ENCODE measurements at places on chromosomes 1 and 21.

DNA sequence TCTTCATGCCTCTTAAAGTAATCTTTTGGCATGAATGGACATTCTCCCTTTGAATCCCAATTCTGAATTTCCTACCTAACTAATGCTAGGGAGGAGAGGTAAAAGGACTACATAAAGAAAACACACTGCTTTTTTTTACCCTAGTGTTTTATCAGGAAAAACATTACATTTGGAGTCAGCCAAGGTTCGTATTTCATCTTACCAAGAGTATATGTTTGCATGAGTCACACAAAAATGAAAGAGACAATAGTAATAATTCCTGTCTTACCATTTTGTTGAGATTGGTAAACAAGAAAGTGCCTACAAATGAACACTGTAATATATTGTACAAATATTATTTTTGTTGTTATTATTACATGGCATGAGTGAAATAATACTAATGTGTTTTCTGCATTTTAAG lies 112.9 kb upstream of the WARS2 start:
- no peak for ATAC-seq
- no peak overlapping the region for H3K27ac ChIP-seq
- H3K36me3 ChIP-seq, result no peaks in the 10 kb centered on the region

DNA sequence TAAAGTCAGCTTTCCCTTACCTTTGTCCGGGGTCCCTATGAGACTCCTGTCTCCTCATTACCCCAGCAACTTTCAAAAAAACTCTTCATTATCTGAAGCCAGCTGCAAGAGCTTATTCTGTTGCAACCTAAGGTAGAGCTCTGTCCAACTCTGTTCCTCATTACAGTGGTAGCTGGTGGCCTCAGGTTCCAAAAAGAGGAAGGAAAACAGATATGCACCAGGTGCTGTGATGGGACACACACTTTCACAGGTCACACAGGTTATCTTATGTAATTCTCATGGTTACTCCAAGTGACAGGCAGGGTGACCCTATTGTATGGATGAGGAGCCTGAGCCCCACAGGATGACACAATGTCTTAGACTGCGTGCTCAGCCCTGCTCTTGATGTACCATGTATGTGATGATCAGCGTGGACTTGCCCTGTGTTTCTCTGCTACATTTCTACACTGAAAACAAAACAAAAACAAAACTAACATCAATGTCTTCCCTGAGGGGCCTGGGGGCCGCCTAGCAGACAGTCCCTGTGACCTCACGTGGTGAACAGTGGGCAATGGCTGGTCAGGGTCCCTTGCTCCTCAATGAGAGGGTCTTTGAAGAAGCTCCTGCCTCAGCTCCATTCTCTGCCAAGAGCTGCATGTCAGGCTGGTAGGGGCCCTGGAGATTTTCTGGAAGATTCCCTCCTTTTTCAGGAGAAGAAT lies 9.7 kb upstream of the TENT5C start:
- H3K27me3 ChIP-seq, result no peaks in the 10 kb centered on the region
- H3K27ac ChIP-seq, result no peak overlapping the region
- H3K36me3 ChIP-seq, result no peaks in the 10 kb centered on the region
- no peak for ATAC-seq

DNA sequence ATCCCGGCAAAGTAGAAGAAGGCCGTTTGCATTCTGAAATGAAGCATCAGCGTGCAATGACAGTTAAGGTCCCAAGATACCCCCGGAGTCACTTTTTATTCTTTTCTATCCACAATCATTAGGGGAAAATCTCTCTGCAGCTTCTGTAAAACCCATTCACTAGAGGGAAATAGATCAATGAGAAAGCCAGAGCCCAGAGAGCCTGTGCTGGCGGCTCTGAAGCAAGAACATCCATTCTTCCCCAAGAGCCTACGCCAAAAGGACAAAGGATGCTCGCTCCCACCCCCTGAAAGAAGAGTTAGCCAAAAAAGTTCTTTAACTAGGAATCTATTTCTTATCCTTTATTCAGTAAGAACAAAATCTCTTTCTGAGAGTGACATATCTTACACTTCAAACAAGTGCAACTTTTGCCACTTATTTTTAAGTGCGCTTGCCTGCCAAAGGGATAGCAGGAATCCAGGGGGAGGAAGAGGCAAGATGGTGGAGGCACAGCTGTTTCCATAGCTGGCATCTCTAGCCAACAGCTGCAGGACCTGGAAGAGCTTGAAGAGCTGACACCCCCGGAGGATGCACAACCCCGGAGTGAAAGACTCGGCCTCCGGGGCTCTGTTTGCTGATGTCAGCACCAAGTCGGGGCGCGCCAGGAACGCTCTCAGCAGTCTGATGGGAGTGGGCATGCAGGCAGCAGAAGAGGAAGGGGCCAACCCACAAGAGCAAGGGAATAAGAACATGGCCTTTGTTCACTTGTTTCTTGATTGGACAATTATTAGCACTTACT lies 68.7 kb downstream of the KCNN3 start:
- ATAC-seq, result no peak
- no peak overlapping the region for H3K4me3 ChIP-seq
- H3K27ac ChIP-seq, result no peak overlapping the region
- no peaks in the 10 kb centered on the region for H3K4me1 ChIP-seq
- H3K27me3 ChIP-seq, result peaks cover 25% of the 10 kb centered on the region

DNA sequence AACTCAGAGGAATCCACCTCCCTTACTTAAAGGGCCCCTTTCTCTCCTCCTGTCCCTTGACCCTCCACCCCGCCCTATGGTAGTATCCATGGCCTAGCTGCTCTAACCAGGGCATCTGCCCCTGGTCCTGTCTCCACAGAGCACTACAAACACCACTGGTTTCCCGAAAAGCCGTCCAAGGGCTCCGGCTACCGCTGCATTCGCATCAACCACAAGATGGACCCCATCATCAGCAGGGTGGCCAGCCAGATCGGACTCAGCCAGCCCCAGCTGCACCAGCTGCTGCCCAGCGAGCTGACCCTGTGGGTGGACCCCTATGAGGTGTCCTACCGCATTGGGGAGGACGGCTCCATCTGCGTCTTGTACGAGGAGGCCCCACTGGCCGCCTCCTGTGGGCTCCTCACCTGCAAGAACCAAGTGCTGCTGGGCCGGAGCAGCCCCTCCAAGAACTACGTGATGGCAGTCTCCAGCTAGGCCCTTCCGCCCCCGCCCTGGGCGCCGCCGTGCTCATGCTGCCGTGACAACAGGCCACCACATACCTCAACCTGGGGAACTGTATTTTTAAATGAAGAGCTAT lies 1.7 kb downstream of the BTG2 start:
- peaks cover 31% of the 10 kb centered on the region for H3K4me1 ChIP-seq
- H3K36me3 ChIP-seq, result peaks cover 80% of the 10 kb centered on the region
- H3K4me3 ChIP-seq, result peak overlapping the region; percentile 99
- H3K27ac ChIP-seq, result peak overlapping the region; percentile 94

DNA sequence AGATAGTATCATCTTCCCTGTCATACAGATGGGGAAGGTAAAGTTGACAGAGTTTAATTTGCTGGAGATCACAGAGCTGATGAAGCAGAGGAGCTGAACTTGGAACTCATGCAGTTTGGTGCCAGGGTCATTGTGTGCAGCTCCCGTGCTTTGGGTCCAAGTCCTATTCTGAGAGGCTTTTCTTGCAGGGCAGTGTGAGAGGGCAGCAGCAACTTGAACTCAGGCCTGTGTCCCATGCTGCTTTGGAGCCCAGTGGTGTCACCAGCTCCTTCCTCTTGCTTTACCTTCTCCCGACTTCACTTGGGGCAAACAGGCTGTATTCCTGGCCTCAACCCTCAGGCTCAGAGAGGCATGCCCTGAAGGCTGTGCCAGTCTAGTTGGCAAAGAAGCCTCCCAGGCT lies 24.7 kb downstream of the INAVA start:
- H3K27ac ChIP-seq, result no peak overlapping the region
- H3K4me1 ChIP-seq, result no peaks in the 10 kb centered on the region
- no peak for ATAC-seq
- no peaks in the 10 kb centered on the region for H3K36me3 ChIP-seq
